ENCODE measurements at places on chromosomes 4 and X.

GRCh38 chr4:147430111-147430510 lies 50.8 kb upstream of the EDNRA start:
- no peak for DNase-seq

DNA sequence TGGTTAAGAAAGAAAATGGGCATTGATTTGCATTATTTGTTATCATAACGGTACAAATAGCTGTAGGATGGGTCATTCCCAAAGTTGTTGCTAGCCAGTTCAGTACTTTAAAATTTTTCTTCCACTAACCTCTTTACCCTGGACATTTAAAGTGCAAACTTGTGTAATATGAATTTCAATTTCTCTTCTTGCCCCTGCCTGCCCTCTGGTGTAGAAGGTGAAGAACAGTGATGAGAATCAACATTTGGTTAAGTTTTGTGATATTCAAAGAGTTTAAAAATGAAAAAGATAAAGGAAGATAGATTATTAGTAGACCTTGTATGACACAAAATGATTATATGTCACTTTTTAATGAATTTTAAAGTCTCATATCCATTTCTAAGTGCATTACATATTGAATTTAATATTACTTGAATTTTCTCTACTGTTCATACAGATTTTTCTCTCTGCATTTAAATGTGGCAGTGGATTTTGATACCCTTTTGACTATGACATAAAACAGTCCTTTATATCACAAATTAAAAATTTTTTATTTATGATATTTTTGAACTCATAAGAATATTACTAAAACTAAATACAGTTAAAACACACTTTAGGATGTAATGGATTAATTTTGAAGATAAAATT lies 337.7 kb downstream of the BMPR1B start:
- no peak for DNase-seq

DNA sequence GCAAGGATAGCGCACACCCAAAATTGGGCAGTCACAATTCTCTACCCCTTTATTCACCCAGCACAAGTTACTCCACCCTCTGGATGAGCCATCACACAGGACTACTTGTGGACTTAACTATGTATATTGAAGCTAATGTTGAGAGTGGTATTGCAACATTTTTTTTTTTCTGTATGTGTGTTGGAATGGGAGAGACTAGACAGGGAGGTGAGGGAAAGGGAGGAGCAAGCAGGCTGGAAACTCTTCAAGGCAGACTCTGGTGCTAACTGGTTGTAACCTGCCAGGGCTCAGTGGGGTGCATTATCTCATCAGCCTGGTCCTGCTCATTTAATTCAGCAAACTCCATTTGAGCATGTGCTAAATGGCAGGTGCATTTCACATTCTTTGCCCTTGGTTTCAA lies 18.4 kb upstream of the CWH43 start:
- DNase-seq: no peak

- no peak for DNase-seq
Observed at GRCh38 chr4:57061395-57061794, 48.8 kb downstream of the IGFBP7 start.

DNA sequence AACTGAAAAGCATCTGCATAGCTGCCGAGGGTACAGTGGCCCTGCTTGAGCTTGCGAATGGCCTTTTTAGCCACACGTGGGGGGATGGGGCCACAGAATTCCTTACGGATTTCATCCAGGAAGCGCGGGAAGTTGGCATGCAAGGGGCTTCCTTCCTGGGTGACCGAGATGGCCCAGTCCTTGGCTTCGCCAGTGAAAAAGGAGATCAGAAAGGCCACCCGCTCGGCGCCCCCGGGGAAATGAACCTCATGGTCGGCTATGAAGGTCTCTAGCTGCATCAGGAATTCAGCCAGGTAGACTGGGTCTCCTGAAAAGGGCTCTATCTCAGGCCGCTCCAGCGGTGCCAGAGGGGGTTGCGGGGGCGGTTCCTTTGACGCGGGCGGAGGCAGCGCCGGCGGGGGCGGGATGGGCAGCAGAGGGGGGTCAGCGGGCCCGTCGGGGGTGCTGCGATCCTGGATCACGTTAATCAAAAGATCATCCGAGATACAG lies 909 bp downstream of the RTL5 start:
- no peak for DNase-seq

DNA sequence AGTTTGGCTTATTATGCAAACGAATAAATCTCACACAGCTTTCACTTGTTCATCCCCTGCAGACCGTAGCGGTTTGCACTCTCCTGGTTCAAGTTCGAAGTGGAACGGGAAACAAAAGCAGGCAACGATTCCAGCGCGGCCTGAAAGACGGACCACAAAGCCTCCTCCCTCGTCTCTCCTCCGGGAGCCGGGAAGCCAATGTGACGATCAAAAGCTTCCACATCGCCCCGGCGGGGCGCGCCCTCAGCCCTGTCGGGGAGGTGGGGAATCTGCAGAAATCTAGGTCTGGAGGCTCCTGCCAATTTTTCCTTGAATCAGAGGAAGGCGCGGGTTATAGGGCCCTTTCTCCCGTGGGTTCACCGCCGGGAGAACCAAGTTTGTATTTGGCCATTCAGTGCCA lies 16.9 kb upstream of the ZIC3 start:
- no peak for DNase-seq

All from CD4-positive, alpha-beta T cell treated with Interleukin-2 at 100 ng/mL for 4 hours (primary cell).